Subcutaneous preadipocyte (primary cell): ENCODE measurements at places on chromosomes 16 and 17. TPM values are rescaled to one million over a fixed set of nuclear protein-coding genes. Genes with fewer than 3 reads are reported as not detected.

The KRT17 gene
- 1.2 and 1.8 TPM in 2 replicates for total RNA-seq

The GSG1L gene
- not detected in 2 replicates for total RNA-seq

The MT1G gene
- 0.59 and 3.3 TPM in 2 replicates for total RNA-seq

The CDYL2 gene
- 3.3 and 5.1 TPM in 2 replicates for total RNA-seq

The KRT24 gene
- total RNA-seq: not detected in 2 replicates

The JPH3 gene
- total RNA-seq: not detected in 2 replicates

The DNASE1L2 gene
- total RNA-seq: under 0.01 and 1.2 TPM in 2 replicates

The NTN3 gene
- total RNA-seq: under 0.01 and 0.20 TPM in 2 replicates

The NMRAL1 gene
- 45.0 and 78.3 TPM in 2 replicates for total RNA-seq

The HES7 gene
- total RNA-seq: 0.37 and 0.39 TPM in 2 replicates

The MAPT gene
- total RNA-seq: 0.37 and 0.39 TPM in 2 replicates

The HEATR3 gene
- total RNA-seq: 16.5 and 33.2 TPM in 2 replicates

The MYH1 gene
- not detected in 2 replicates for total RNA-seq

The BEAN1 gene
- 0.73 and 3.1 TPM in 2 replicates for total RNA-seq

The ICAM2 gene
- 15.1 and 33.0 TPM in 2 replicates for total RNA-seq

The TPPP3 gene
- 0.37 and 0.98 TPM in 2 replicates for total RNA-seq

The CDRT4 gene
- total RNA-seq: 1.6 and 1.8 TPM in 2 replicates

The BLMH gene
- 30.5 and 31.3 TPM in 2 replicates for total RNA-seq

The CYGB gene
- total RNA-seq: 13.9 and 19.1 TPM in 2 replicates

The TAT gene
- total RNA-seq: not detected in 2 replicates

The KRT23 gene
- not detected in 2 replicates for total RNA-seq

The SLC9A5 gene
- 1.1 and 2.5 TPM in 2 replicates for total RNA-seq

The EXOC3L1 gene
- total RNA-seq: not detected in 2 replicates

The TSR3 gene
- total RNA-seq: 48.9 and 52.9 TPM in 2 replicates

The CHCT1 gene
- not detected in 2 replicates for total RNA-seq

The HSD11B2 gene
- total RNA-seq: 0.59 TPM in 1 of 2 replicates, not detected in the other

The NHERF2 gene
- 4.8 and 5.1 TPM in 2 replicates for total RNA-seq

The ACAP1 gene
- total RNA-seq: 0.20 and 2.2 TPM in 2 replicates

The BLTP2 gene
- total RNA-seq: 135 and 175 TPM in 2 replicates

The IGFBP4 gene
- 146 and 153 TPM in 2 replicates for total RNA-seq
